ENCODE measurements at places on chromosomes 6 and 20.
A peak's percentile ranks its signal among the peaks of the same experiment; 100 is the strongest.

GRCh38 chr6:22247916-22248482, 48.8 kb downstream of the PRL start:
- DNase-seq, result no peak

- DNase-seq, result no peak
These were observed 135.0 kb upstream of the ASCC3 start for GRCh38 chr6:101016163-101016562.

DNA sequence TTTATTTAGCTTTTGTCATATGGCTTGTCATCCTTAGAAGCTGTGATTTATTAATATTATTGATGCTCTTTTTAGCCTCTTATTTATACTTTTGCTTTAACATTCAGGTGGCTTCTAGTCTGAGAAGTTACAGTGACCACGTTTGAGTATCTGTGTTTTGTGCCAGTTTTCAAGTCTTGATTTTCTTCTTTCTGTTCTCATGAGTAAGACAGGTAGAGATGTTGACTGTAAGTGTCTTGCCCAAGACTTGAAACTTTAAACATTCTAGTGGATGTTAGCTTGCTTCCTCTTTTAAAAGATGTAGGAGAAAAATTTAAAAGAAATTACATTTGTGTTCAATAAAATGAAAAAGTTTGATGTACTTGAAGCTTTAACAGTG, 122.6 kb downstream of the LRRC1 start:
- no peak for DNase-seq

DNA sequence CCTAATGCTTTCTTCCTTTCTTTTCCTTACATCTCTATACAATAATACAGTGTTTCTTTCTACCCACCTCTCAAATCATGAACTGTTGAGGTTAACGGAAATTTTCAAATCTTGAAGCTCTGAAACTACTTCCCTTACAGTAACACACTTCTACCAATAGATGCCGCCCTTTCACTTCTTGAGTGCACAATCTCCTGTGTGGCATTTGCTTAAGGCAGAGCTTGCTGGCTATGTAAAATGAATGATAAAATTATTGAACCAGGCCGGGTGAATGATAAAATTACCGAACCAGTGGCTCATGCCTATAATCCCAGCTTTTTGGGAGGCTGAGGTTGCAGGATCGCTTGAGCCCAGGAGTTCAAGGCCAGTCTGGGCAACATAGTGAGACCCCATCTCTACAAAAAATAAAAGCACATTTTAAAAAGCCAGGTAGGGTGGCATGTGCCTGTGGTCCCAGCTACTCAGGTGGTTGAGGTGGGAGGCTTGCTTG, 56.8 kb downstream of the KCNS1 start:
- DNase-seq, result peak; percentile 70
